ENCODE measurements at places on chromosomes 16 and 17.
A peak's percentile ranks its signal among the peaks of the same experiment; 100 is the strongest.

DNA sequence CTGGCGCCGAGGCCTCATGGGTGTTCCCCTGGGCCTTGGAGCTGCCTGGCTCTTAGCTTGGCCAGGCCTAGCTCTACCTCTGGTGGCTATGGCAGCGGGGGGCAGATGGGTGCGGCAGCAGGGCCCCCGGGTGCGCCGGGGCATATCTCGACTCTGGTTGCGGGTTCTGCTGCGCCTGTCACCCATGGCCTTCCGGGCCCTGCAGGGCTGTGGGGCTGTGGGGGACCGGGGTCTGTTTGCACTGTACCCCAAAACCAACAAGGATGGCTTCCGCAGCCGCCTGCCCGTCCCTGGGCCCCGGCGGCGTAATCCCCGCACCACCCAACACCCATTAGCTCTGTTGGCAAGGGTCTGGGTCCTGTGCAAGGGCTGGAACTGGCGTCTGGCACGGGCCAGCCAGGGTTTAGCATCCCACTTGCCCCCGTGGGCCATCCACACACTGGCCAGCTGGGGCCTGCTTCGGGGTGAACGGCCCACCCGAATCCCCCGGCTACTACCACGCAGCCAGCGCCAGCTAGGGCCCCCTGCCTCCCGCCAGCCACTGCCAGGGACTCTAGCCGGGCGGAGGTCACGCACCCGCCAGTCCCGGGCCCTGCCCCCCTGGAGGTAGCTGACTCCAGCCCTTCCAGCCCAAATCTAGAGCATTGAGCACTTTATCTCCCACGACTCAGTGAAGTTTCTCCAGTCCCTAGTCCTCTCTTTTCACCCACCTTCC is 7.9 kb downstream of the HIRIP3 start:
- DNase-seq = no peak

GRCh38 chr17:40364121-40364861 is at the start of gene GJD3:
TSS of gene GJD3 (minus strand) at chr17:40364737. CDS start at chr17:40363815, 922 bp downstream.
- peak; percentile 20 for DNase-seq

DNA sequence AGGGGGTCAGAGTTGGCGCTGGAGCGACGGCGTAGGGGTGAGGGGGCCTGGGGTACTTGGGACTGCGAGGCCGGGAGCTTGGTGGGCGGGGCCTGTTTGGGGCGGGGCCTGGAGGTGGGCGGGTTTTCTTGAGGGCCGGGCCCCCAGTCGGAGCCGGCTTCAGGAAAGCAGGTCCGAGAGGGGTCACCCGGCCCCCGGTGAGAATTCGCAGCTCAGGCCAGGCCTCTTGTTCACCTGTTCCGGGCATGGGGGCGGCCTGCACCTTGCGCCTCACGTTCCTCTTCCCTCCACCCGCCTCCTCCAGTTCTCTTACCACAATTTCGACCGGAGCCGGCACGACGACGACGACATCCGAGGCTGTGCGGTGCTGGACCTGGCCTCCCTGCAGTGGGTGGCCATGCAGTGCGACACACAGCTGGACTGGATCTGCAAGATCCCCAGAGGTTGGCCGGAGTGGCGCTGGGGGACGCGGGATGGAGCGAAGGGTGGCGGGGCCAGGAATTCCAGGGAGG is 52.5 kb downstream of the MRC2 start:
- DNase-seq = no peak

GRCh38 chr17:42113293-42114069 is 967 bp upstream of the DHX58 start:
- DNase-seq = no peak

GRCh38 chr17:57726213-57726790 is 18.8 kb downstream of the CCDC182 start:
- no peak for DNase-seq

DNA sequence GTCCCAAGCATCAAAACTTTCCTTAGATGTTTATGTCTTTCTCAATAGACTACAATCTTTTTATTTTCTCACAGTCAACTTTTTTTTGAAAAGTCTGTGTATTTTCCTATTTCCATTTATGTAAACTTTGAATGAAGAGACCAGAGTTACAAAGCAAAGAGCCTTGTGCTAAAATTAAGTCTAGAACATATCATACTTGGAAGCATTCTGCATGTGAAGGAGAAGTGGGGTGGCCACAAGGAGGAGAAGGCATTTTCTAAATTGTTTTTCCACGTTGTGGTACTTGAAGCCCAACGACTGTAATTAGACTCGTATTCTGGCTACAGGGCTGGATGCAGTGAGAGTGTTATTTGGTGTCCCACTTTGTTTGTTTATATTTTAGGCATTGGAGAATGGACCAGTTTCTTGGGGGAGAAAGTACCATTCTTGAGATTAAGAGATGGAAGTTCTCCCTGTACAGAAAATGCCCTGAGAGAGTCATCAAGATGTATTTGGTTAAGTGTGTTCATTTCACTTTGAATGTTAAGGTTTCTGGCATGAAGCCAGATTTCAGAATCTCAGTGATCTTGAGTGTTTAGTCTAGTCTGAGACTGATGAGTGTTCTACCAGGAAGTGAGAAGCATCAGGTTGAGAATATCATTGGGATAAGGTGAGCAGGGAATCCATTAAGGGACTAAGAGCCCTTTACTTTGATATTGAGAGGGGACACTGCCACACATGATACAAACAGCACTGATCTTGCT is 71.6 kb downstream of the MAP2K6 start:
- DNase-seq = no peak

- no peak for DNase-seq
These were observed 7.9 kb downstream of the TIMM22 start for GRCh38 chr17:1004769-1005295.

- peak; percentile 63 for DNase-seq
These were observed 5.0 kb downstream of the SGCA start for GRCh38 chr17:50170662-50171370.

- no peak for DNase-seq
These were observed 34.1 kb downstream of the AXIN2 start for GRCh38 chr17:65527381-65527780.

GRCh38 chr17:27355419-27355818 is 61.5 kb downstream of the WSB1 start:
- DNase-seq = no peak

- no peak for DNase-seq
These were observed 411.7 kb downstream of the HS3ST3B1 start for GRCh38 chr17:14712611-14713021.

GRCh38 chr16:81435103-81435502 is 9.5 kb upstream of the CMIP start:
- no peak for DNase-seq

DNA sequence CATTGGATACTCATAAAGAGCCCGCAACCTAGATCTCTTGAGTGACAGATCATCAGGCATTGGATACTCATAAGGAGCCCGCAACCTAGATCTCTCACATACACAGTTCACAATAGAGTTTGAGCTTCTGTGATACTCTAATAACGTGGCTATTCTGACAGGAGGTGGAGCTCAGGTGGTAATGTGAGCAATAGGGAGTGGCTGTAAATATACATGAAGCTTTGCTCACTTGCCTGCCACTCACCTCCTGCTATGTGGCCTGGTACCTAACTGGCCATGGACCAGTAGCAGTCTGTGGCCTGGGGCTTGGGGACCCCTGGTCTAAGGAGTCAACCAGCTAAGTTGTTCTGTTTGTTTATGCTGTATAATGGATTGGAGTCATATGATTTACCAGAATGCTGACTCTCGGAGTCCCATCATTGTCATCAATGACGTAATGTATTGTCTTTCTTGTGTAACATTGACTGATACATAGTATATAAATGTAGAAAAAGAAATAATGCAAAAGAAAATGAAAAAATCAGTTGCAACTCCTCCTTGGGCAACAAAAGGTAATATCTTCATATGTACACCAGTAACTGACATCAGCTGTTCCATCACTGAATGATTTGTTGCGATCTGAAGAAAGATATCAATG is 17.5 kb downstream of the ABCA9 start:
- DNase-seq = no peak

GRCh38 chr16:27430923-27431484 is 29.0 kb downstream of the IL21R start:
- DNase-seq = no peak

GRCh38 chr17:76040376-76040775 is 13.3 kb upstream of the EVPL start:
- DNase-seq = no peak

DNA sequence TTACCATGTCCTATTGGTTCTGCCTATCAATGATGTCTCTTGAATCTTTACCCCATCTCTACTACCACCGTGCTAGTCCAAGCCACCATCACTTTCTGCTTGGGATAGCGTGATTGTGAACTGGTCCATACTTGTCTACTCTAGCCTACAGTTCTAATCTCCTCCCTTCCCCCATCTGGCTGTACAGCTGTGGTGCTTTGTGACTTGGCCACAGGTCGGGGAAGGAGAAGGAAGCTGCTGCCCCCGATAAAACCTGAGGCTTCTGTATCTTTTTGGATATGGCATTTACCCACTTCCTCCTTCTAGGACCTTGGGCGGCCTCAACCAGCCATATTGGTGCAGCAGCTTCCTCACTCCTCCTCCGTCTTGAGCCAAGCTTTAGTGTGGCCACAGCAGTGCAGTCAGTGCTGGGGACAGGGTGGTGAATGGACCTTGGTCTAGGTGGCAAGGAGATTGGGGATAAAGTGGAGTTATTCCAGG is 314 bp upstream of the ITGA2B start:
- DNase-seq = no peak

GRCh38 chr17:28057731-28058246 is 15.3 kb downstream of the NLK start:
- no peak for DNase-seq

DNA sequence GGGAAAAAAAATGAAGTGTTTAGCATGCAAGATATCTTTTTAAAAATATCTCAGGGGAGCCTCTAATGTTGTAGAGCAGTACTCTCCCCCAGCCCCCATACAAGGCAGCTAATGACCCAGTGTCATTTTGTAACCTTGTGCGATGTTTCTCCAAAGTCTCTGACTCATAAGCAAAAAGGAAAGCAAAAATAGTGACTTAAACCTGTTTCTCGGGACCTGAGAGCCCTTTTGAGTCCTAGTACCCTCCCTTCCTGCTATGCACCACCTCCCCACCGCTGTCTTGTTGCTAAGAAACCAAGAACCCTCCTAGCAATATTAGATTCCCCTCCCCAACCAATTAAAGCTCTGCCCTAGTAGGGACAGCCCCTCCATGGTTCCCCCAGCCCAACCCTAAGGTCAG is 2.8 kb downstream of the MYCBPAP start:
- peak; percentile 73 for DNase-seq

DNA sequence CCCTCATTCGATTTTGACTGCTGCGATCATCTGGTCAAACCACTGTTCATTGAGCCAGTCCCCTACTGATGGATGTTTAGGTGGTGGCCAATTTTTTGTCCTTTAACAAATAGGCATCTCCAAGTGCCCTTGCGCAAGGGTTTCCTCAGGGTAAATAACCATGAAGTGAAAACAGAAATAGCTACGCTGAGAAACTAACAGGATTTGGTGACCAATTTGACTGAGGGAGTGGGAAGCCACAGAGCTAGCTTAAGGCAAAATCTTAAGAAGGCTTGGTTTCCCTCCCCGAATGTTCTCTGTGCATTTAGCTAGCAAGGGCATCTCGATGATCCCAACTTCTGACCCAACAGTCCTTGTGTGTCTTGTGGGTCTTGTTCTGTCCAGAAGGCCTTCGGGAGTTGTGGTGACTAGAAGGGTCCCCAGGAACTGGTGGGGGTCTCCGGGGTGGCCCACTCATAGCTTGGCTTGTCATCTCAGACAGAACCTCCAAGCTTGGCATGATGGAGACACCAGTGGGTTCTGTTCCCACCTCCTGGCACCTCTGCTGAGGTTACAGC is 117.2 kb downstream of the SOCS1 start:
- DNase-seq = no peak

DNA sequence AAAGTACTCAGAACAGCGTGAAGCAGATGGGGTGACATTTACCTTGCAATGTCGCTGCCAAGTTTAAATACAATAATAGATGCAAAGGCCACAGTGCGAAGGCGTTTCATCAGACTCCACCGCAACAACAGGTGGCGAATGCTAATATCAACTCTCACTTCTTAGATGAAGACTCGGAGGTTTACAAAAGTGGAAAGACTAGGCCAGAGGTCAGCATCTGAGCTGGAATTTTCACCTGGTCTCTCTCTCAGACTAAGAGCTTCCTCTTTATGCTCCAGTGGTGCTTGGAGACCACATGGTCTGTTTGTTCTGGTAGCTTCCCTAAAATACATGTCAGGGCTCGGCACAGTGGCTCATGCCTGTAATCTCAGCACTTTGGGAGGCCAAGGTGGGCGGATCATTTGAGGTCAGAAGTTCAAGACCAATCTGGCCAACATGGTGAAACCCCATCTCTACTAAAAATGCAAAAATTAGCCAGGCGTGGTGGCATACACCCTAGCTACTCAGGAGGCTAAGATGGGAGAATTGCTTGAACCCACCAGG is 169.1 kb downstream of the XYLT1 start:
- peak; percentile 35 for DNase-seq

- no peak for DNase-seq
These were observed 41.4 kb upstream of the CIBAR2 start for GRCh38 chr16:85153656-85154091.

DNA sequence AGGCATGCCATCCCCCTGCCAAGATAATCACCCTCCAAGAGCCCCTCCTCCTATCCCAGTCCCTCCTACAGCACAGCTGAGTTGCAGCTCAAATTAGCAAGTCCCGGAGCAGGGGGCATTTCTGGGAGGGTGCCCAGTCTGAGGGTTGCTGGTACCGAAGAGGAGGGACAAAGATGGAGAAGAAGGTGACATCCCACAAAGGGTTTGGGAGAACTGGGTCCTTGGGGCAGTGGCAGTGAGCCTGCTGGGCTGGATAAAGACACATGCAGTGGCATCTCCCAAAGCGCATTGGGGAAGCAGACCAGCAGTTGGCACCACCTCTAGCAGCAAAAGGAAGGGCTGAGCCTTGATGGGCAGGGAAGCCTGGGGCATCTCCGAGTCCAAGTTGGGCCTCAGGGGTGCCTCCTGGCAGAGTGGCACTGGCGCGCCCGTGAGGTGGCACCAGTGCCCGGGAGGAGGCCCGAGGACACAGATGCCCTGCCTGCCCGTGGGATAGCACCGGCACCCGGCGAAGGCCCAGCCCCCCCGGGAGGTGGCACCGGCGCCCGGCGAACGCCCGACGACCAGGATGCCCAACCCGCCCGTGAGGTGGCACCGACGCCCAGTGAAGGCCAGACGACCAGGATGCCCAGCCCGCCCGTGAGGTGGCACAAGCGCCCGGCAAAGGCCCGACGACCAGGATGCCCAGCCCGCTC is 622 bp downstream of the TOM1L2 start:
- DNase-seq = no peak

DNA sequence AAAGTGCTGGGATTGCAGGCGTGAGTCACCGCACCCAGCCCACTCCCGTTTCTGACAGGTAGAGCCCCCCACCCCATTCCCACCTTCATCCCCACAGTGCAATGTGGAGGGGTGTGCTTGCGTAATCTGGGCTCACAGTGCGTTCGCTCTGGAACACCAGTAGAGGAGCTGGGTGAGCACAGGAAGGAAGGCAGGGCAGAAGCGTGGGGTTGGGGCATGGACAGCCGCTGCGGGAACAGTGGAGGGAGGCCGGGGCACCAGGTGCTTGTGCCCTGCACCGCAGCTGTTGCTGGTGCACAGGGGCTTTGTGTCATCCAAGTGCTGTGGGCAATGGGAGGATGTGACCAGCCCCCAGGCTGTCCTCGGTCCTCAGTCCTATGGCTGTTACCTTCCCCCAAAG is 24.7 kb downstream of the KDM8 start:
- DNase-seq = no peak

- peak; percentile 59 for DNase-seq
These were observed 412 bp downstream of the EPN2 start for GRCh38 chr17:19237389-19238166.
